ENCODE measurements at places on chromosomes 1 and 21.

DNA sequence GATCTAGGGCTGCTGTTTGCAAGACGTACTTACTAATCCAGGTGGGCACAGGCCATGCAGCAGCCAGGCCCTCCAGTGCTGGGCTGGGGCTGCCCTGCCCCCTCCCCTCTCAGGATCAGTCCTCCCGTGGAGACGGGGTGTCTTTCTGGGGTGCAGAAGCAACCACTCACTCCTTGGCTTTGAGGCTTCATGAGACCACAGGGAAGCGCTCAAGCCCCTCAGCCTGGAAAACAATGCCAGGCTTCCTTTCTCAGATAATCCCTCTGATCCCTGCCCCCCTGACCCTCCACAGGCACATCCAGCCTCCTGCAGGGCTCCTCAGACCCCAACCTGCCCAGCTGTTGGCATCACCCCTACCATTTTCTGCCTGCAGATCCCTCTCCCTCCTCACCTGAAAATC is 13.9 kb upstream of the C2CD2 start:
- no peak for DNase-seq

GRCh38 chr1:210855440-210855839 is 278.5 kb downstream of the KCNH1 start:
- DNase-seq: no peak

GRCh38 chr1:165369255-165369848 is 12.8 kb upstream of the LMX1A start:
- peak; percentile 78 for DNase-seq

DNA sequence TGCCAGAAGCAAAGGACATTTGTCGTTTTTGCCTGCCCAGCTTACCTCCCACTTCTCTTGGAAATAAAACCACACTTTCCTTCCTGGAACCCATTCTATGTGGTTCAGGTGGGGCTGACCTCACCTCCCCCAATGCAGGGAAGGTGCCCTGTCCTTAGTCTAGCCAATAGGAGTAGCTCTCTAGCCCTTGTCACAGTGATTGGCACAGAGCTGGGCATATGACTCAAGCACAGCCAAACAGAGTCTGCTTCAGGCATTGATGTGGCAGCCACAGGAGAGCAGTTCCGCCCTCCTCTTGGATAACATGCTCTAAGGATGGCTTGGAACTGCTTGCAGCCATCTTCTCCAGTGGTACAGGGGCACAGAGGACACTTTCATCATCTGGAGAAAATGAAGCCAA is 134.0 kb downstream of the LRIG2 start:
- no peak for DNase-seq

GRCh38 chr1:244388961-244389360 is 62.7 kb downstream of the ADSS2 start:
- no peak for DNase-seq

- no peak for DNase-seq
Observed at GRCh38 chr1:3530086-3530925, 75.8 kb downstream of the ARHGEF16 start.

GRCh38 chr1:189103956-189104355 is 1373.7 kb downstream of the BRINP3 start:
- no peak for DNase-seq

GRCh38 chr1:55974714-55975441 is 604.5 kb downstream of the PLPP3 start:
- no peak for DNase-seq

GRCh38 chr1:30749691-30750583 is 7.6 kb downstream of the LAPTM5 start:
- no peak for DNase-seq

DNA sequence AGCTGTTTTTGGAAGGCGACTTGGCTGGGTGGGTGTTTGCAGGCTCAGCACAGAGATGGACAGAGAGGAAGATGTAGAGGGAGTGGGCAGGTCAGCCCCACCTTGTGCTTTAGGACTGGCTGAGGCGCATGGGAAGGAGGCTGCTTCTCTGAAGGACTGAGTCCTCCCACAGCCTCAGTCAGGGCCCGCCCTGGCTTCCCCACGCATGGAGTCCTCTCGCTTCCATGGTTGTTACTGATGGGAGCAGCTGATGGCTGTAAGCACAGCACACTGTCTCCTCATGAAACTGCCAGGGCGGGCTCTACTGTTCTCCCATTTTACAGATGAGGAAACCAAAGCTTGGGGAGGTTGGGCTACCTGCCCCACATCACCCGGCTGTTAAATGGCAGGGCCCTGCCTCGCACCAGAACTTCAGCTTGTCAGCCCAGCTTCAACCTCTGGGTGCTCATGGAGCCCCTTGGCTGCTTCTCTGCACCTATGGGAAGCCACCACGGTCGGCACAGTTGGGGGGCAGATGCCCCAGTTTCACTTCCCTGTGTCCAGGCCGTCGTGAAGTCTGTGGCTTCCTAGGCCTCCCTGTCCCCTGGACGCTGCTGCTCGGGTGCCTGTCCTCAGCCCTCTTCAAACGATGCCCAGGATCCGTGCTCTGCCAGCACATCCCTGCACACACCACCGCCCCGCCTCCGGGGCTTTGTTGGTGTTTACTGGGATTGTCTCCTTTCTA is 2.4 kb downstream of the TMEM201 start:
- no peak for DNase-seq

- peak; percentile 77 for DNase-seq
Observed at GRCh38 chr1:166884040-166884642, 8.1 kb upstream of the TADA1 start.

- no peak for DNase-seq
Observed at GRCh38 chr1:228118040-228118439, 8.9 kb upstream of the MRPL55 start.

GRCh38 chr1:164337394-164337793 is 221.6 kb upstream of the PBX1 start:
- no peak for DNase-seq

DNA sequence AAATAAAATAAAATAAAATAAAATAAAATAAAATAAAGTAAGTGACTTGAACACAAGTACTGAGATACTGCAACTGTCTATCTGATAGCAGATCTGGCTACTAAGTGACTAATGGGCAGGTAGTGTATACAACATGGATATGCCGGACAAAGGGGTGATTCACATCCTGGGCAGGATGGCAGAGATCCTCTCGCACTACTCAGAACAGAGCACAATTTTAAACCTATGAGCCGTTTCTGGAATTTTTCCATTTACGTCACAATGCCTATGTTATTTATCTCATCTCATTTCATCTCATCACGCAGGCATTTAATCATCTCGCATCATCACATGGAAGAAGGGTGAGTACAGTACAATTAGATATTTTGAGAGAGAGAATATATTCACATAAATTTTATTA is 233.3 kb upstream of the COA6 start:
- no peak for DNase-seq

DNA sequence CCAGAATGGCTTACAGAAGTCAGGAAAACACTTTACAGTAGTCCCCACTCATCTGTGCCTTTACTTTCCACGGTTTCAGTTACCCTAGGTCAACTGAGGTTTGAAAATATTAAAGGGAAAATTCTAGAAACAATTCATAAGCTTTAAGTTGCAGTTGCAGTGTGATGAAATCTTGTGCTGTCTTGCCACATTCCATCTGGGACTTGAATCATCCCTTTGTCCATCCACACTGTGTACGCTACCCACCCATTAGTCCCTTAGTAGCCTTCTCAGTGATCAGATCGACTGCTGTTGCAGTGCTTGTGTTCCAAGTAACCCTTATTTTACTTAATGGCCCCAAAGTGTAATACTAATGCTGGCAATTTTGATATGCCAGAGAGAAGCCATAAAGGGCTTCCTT is 30.5 kb downstream of the ZCCHC17 start:
- DNase-seq: no peak

GRCh38 chr1:32765570-32766327 is 51.4 kb downstream of the YARS1 start:
- DNase-seq: no peak

- no peak for DNase-seq
Observed at GRCh38 chr1:5493851-5494311, 498.3 kb downstream of the NPHP4 start.
